Stimulated activated CD4-positive, alpha-beta T cell treated with anti-CD3 and anti-CD28 coated beads, Interleukin-4, amount 100 ng/mL, for 4 hours (primary cell): ENCODE measurements at places on chromosomes 12 and 14.
A peak's percentile ranks its signal among the peaks of the same experiment; 100 is the strongest.

DNA sequence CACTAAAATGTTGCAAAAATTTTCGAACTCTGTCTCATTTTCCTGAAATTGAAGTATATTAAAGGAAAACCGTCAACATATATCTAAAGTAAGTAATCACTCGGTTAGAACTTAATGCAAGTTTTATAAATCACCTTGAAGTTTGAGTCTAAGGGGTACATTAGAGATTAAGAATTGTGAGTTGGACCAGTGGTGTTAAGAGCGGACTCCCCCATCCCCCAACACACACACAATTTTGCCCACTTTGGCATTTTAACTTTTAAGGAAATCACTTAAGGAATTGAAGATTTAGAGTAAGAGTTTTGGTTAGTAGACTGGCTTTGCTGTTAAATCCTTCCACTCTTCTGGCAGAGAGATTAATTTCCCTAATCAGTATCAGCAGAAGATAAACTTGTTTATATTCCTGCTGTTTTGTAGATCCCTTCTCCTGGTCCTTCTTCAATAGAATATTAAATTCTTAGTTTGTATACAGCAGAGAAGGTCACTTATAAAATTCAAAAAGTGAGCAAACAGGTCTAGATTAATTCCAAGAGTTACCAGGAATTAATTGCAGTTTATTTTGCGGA lies 1.5 kb downstream of the HIF1A start:
- no peak for DNase-seq

- no peak for DNase-seq
Measured at GRCh38 chr14:104080376-104081260, 4.9 kb upstream of the ASPG start.

DNA sequence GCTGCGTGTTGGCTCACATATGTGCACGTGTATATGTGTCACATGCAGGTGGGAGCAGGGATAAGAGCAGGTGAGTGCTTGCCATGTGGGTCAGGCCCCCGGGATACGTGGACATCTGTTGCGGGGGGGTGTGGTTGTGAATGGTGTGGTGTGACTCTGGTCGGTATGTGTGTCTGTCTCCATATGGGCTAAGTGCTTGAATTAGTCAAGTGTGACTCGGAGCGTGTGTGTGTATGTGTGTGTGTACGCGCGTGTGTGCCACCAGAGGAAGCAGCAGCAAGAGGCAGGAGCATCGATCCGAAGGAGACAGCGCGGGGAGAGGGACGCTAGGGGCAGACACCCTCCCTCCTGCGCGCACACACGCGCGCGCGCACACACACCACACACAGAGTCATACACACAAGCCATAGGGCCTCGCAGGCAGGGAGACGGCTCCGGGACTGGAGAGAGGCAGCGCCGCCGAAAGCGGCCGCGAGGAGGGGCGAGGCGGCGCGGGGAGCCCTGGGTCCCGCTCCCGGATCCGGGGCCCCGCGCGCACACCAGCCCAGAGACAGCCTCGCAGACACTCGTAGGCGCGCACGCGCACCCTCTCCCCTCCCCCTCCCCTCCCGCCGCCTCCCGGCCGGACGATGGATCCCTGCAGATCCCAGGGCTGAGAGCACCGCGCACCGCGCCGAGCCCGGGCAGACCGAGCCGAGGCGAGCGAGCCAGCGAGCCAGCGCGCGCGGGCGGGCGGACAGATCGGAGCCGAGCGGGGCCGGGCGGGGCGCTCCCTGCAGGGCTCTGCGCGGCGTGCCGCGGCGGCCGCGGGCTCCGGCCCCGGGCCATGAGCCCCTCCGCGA lies at the start of gene ASIC1:
TSS of gene ASIC1 (plus strand) at position 597 of the 842 bp plus-strand sequence. CDS start 1,171 bp downstream, outside the sequence.
- DNase-seq: peak; percentile 58

- DNase-seq: no peak
Measured at GRCh38 chr14:80146941-80147340, 64.4 kb downstream of the DIO2 start.

DNA sequence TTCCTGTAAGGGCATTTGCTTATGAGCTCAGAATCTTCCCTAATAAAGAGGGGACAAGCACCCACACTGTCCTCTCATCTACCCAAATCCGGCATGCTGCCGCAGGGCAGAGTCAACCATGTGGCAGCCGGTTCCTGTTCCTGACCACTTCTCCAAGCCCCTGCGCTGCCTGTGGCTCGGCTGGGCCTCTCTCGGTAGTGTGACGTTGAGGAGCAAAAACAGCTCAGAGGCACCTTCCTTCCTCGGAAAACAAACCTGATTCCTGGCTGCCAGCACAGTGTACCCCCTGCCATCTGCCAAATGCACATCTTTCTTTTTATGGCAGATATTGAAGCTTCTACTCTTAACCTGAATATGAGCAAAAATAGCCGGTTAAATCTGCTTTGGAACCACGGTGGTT lies 50.5 kb downstream of the CFAP251 start:
- DNase-seq: no peak

DNA sequence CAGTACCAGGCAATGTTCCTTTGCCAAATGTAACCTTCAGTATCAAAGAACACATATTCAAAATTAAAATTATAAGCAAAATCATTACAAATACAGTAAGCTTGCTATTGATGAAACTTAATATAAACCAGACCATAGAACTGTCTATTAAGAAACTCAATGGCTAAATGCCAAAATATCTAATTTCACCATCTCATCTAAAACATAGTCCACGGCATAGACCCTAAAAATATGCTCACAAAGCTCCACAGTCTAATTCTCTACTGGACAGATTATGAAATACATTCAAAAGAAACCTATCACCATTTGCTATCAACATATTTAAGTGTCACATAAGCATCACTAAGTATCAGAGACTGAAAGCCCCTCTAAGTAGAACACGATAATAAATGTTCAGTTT lies 25.2 kb downstream of the DUSP16 start:
- DNase-seq: no peak

GRCh38 chr14:88342980-88343379 lies 19.9 kb upstream of the KCNK10 start:
- no peak for DNase-seq

DNA sequence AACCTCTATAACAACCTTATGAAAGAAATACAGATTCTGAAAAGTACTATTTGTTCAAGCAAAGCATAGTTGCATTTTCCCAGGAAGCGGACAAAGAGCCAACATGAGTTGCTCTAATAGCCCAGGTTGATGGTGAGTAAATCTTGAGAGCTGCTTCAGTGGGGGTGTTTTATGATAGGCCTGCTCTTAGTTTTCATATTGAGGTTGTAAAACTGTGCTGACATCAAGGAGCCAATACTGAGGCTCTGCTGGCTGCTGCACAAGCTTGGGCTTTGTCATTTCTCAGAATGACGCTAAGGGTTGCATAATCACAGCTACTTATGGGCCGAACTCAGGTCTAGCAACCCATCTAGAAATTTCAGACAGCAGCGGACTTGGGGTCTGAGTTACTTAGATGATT lies 11.5 kb downstream of the TBC1D30 start:
- no peak for DNase-seq

DNA sequence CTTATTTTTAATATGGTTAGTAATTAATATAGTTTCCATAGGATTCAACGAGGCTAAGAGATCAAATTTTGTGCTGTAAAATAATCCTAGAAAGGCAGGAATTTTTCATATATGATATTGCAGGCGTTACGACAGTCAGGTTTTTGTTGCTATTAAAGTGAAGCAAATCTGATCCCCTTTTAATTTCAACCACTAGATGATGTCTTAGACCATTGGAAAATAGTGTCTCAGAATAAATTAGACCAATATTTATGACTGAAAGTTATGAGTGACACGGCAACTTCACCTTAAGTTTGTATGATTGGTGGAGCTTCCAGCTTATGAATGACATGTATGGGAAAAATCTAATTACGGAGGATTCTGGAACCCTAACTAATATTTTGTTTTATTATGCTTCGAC lies 2.5 kb downstream of the TPH2 start:
- DNase-seq: no peak

GRCh38 chr12:96220902-96221301 lies 26.7 kb downstream of the ELK3 start:
- DNase-seq: no peak

- DNase-seq: no peak
Measured at GRCh38 chr12:131264635-131265034, 310.9 kb downstream of the ADGRD1 start.
